Ovary (tissue), 10 donors: ENCODE measurements at places on chromosomes 3 and 15.

DNA sequence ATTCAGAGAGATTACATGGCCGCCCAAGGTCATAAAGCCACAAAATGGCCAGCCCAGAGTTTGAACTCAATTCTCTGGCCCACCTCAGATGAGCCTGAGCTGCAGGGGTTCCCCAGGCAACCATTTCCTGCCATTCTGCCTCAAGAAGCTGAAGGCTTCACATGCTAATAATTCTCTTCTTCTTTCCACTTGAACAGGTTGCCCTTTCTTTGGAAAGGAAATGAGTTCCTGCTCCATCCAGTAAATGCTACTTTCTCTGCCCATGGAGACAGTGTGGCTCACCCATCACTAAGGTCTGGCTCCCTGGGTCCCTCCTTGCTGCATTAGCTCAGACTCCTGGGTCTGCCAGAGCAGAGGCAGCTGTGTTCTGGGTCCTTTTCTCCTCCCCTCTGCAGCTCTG is 48.2 kb downstream of the TRIM42 start:
- no peak for DNase-seq

- no peak for DNase-seq
These were observed 199.7 kb downstream of the ARRDC4 start for GRCh38 chr15:98160236-98160635.

- DNase-seq: no peak
These were observed 619 bp upstream of the CMTM8 start for GRCh38 chr3:32237670-32238452.

GRCh38 chr15:92109191-92109873 is 255.8 kb downstream of the SLCO3A1 start:
- DNase-seq: no peak

DNA sequence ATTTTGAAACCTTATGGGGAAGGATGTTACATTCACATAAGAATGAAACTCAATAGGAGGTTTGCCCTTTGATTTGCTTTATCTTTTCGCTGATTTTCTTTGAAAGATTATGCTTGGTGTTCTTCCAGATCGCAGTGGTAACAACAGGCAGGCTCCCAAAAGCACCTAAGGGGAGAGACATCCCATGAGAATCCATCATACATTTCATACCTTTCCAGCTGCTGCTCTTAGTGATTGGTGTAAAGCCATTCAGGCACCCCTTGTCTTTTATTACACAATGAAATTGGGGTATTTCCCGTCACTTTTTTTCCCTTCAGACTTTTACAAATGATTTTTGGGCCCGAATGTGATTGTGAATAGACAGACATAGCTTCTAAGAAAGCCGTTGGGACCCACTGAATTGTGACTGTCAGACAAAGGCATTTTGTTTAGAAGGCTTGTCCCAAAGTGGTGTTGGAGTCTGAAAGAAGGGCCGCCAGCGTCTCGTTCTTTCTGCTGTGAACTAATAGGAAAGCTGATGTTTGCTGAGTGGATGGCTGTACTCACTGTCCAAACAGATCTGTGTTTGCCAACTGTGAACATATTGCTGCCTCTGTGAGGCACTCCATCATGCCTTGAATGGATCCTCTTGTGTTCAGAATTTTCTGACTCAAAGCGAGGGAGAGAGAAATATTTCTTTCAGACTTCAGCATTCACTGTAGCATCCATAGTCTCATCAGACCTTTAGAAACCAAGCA is 164.3 kb downstream of the FNDC3B start:
- DNase-seq: no peak

GRCh38 chr3:188539631-188540194 is 385.8 kb downstream of the LPP start:
- DNase-seq: no peak

DNA sequence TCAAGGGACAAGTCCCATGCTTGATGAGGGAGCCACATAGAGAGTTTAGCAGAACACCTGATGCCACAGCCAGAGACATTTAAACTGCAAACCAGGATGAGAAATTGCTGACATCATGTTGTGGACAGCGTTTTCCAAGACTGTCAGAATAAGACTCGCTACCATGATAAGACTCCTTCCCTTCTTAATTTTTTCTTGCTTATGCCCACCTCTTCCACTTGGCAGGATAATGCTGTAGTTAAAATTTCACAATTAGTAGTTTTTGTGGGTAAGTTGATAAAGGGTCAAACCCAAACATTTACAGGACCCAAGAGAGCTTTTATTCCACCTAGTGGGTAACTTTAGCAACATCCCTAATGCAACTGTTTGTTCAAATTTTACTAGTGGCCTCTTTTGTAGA is 3.0 kb upstream of the PIAS1 start:
- DNase-seq: no peak

DNA sequence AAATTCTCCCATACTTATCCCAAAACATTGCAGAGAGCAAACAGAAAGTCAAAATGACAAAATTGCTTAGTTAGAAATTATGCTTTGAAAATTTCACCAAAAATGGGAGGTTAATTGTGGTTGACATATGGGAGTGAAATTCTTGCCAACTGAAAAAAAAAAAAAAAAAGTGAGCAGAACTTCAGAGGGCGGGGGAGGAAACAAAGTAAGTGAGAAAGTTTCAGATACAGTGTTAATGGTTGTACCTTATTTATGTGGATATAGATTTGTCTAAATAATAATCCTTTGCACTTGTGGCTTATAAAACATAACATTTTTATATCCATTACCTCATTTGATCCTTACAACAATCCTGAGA is 91.5 kb upstream of the RAP2B start:
- no peak for DNase-seq

GRCh38 chr3:155411500-155412223 is 118.2 kb upstream of the STRIT1 start:
- DNase-seq: no peak

- no peak for DNase-seq
These were observed 86.9 kb downstream of the TBL1XR1 start for GRCh38 chr3:177110386-177110785.

GRCh38 chr15:81869161-81869954 is 176.5 kb downstream of the MEX3B start:
- DNase-seq: no peak

- DNase-seq: no peak
These were observed 334.9 kb downstream of the NEK10 start for GRCh38 chr3:27034255-27034654.

- no peak for DNase-seq
These were observed 78.5 kb downstream of the POLR2M start for GRCh38 chr15:57785039-57785438.

GRCh38 chr15:90691369-90691768 is 25.8 kb upstream of the BLM start:
- no peak for DNase-seq

GRCh38 chr3:125552401-125552800 is 32.4 kb upstream of the SNX4 start:
- no peak for DNase-seq

GRCh38 chr3:148330542-148330941 is 367.2 kb upstream of the AGTR1 start:
- DNase-seq: no peak

- no peak for DNase-seq
These were observed 222.2 kb upstream of the TRIM42 start for GRCh38 chr3:140455521-140456214.

GRCh38 chr15:63502843-63503738 is 1.3 kb upstream of the USP3 start:
- DNase-seq: peak; percentile 78

GRCh38 chr3:59106085-59106648 is 56.3 kb upstream of the CFAP20DC start:
- DNase-seq: no peak

GRCh38 chr3:171264758-171265157 is 195.4 kb downstream of the TNIK start:
- DNase-seq: no peak
